ENCODE measurements at places on chromosomes 16 and 17.

DNA sequence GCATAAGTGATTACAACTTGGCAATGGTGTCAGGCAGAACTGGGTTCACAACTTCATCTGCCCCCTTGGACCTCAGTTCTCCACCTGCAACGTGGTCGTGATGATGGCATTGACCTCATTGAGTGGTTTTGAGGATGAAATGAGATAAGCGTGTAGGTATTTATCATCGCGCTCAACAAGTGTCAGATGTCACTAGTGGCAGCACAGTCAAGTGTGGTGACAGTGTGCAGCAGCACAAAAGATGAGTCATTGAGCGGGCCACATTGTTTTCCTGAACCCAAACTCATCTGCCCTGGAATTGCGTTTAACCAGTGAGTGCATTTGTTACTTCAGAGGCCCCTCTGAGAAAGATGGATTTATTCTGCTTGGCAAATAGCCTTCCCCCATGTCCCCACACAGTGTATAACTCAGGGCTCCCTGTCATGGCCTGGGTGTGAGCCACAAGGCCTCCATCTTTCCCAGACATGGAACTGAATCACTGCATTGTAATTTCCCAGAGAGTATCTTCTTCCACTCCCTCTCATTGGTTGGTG lies 20.9 kb downstream of the IRX3 start:
- no peak for DNase-seq

- DNase-seq, result no peak
Measured at GRCh38 chr16:72159386-72159785, 12.6 kb downstream of the PMFBP1 start.

- no peak for DNase-seq
Measured at GRCh38 chr16:73216932-73217331, 169.0 kb upstream of the ZFHX3 start.

DNA sequence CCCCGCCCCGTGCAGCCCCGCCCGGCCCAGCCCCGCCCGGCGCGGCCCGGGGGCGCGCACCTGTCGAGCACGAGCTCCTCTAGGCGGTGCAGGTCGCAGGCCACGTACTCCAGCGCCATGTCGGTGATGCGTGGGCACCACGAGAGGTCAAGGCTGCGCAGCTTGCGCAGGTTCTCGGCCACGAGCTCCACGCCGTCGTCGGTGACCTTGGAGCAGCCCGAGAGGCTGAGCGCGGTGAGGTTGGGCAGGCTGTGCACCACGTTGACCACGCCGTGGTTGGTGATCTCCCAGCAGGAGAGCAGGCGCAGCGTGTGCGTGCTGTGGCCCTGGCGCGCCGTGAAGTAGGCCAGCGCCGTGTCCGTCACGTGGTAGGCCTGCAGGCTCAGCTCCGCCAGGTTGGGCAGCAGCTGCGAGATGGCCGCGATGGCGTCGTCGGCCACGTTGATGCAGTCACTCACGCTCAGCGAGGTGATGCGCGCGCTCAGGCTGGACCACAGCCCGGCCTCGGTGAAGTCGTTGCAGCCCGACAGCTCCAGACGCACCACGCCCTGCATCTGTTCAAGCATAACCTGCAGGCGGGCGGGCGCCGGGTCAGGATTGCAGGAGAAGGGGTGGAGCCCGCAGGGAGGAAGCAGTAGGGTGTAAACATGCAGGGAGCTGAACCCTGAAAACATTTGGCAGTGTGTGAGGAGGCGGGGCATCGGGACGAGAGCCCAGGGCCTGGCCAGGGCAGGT lies 5.3 kb upstream of the WDR24 start:
- peak; percentile 49 for DNase-seq

DNA sequence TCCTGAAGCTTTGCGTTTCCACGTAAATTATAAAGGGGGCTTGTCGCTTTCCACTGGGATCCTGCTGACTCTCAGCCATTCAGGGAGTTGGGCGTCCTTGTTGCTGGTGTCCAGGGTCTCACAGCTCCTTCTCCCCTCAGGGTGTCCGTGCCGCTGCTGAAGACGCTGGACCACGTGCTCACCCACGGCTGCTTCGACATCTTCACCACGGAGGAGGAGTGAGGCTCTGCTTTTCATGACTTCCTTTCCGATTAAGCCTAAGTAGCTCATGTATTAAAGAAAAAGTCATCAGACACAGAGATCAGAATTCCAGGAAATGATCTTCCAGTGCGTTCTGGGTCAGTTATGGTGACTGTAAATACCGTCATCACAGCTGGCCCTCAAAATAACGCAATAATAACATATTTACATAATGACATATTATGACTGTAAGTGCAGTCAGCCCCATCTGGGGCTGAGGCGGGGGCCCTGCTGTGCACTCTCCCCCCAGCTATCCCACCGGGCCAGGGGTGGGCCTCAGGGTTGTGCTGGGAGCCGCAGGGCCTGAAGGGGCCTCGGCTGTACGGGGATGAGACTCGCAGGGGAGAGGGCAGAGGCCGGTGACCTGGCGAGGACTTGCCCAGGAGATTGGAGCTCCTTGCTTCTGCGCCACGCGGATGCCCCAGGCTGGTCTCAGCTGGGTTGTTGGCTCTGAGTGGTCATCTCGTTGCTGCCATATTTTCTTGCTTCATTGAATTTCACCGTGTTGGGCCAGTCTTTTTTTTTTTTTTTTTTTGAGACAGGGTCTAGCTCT lies 92.9 kb upstream of the ZNF750 start:
- DNase-seq, result no peak

DNA sequence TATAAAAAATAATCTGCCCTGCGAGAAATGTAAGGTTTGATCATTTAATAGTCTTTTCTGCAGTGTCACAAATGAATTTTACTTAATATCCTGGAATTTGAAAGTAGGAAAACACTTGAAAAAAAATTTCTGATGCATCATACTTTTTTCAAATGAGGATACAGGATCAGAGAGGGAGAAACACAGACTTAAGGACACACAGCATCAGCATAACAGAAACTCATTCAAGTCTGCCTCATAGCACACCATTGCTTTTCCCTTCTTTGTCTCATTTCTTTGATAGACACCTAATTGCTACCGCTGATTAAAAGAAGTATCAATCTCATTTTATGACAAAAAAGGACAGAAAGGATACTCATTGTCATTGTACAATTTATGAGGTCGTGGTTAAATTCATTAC lies 319.0 kb downstream of the TMEM114 start:
- no peak for DNase-seq

All from activated CD4-positive, alpha-beta T cell treated with anti-CD3 and anti-CD28 coated beads, Interleukin-2, amount 50 U/mL, for 24 hours (primary cell).